ENCODE measurements at places on chromosomes 1 and 21.

- no peak for DNase-seq
Measured at GRCh38 chr1:63813829-63814277, 40.0 kb downstream of the ROR1 start.

DNA sequence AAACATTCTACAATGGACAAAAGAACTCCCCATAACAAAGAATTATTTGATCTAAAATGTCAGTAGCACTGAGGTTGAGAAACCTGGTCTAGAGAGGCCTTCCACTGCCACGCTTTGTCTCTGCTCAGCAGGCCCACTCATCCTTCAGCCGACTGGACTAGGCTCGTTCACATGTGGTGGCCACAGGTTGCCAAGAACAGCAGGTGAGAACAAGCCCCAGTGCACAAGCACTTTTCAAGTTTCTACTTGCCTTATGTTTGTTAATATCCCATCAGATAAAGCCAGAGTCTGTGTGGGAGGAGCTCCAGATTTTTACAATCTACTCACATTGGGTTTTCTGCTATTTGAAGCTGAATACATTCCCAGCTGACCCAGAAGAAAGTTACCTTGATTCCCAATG is 9.1 kb upstream of the EFHD2 start:
- no peak for DNase-seq

DNA sequence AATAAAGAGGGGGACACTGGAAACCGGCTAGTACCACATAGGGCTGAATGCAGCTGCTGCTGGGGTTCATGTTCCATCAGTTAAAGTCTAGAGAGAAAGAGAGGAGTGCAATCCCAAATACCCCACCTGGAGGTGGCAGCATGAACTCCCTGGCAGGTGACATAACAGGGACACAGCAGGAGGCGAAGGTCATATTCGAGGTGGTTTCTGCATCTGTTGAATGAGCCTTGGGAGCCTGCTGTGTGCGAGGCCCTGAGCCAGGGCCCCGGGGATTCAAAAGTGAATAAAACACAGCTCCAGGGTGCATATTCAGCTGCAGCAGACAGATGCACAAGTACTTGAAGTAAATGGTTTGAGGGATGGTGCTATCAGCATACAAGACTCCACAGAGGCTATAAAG is 456.8 kb downstream of the SETD4 start:
- DNase-seq = no peak

DNA sequence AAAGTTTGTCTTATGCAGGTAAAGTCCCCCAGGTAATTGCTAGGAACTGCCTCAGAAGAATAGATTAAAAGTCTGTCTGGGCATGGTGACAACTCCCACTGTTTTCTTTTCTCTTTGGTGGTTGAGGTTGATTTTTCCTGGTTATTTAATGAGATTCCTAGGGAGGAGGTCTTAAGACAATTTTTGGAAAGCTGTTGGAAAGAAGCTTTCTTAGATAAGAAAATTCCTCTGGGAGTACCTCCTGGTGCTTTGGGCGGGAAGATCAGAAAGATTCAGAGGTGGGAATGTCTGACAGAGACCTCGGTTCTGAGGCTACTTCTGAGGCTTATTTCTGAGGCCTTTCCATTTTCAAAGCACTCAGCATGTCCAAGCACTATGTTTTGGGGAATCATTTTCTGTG is 25.0 kb upstream of the IVNS1ABP start:
- DNase-seq = no peak

DNA sequence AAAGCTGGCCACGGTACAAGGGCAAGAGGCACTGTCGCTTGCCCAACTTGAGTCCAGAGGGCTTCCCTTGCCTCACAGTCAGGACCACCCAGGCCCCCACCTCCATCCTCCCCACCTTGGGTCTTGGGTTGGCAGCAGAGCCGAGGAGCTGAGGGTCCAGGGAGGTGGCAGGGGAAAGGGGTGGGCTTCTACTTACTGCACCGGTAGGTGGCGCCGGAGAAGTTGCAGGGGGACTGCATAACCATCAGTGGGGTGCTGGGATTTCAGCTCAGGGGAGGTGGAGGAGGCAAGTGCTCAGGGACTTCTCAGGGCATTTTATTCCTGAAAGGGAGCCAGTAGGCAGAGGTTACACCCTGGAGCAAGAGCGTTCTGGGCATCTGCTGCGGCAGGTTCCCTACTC is 44.0 kb downstream of the TRIM62 start:
- peak; percentile 30 for DNase-seq

GRCh38 chr1:43994794-43995790 is 3.7 kb downstream of the CCDC24 start:
- DNase-seq = peak; percentile 69

DNA sequence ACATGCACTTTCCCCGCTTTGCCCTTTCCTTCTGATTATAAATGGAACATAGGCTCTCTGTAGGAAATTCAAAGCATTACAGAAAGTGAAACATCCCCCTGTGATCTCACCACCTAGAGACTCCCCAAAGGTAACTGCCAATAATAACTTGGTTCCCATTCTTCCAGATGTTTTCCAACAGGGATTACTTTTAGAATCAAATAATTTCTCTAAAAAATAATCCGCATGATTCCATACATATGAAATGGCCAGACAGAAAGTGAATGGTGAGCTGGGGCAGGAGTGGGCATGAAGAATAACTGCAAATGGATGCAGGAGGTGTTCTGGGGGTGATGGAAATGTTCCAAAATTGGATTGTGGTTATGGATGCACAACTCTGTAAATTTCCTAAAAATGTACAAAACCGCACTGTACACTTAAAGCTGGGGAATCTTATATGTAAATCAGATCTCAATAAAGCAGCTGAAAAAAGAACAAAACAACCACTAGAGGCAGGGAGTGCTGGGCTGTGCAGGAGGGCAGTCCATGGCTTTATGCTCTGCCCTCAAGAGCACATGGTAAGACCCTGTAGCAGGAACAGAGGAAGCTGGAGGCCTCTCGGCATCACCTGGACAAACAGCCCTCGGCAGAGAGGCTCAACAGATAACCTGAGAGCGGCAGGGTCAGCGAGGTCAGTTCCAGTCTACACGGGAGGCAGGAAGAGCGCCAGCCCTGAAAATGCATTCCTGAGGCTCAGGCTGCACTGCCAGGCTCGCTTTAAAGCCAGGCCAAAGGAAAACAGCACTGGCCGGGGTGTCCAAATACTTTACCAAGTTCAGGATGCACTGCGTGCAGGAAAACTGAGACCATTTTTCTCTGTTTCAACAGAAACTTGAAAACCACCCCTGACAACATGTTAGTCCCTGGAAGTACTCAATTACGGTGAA is 39.7 kb downstream of the CAPZB start:
- peak; percentile 34 for DNase-seq

All from KBM-7 (cell line).